Stimulated activated CD8-positive, alpha-beta memory T cell treated with anti-CD3 and anti-CD28 coated beads, Interleukin-15, amount 100 ng/mL, for 4 hours (primary cell): ENCODE measurements at places on chromosomes 16 and 17.
A peak's percentile ranks its signal among the peaks of the same experiment; 100 is the strongest.

DNA sequence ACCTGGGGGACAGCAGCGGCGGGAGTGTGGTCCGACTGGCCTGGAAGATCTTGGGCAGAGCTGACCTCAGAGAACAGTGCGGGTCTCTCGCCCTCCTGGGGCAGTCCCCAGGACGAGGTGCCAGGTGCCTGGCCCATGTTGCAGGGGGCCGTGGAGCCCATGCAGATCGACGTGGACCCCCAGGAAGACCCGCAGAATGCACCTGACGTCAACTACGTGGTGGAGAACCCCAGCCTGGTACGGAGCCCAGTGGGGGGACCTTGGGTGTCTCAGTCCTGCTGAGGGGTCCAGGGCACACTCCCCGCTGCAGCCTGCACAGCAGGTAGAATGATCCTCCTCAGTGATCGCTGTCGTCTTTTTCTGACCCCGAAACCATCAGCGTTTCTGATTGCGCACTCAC, 1.4 kb downstream of the GPS1 start:
- DNase-seq = no peak

DNA sequence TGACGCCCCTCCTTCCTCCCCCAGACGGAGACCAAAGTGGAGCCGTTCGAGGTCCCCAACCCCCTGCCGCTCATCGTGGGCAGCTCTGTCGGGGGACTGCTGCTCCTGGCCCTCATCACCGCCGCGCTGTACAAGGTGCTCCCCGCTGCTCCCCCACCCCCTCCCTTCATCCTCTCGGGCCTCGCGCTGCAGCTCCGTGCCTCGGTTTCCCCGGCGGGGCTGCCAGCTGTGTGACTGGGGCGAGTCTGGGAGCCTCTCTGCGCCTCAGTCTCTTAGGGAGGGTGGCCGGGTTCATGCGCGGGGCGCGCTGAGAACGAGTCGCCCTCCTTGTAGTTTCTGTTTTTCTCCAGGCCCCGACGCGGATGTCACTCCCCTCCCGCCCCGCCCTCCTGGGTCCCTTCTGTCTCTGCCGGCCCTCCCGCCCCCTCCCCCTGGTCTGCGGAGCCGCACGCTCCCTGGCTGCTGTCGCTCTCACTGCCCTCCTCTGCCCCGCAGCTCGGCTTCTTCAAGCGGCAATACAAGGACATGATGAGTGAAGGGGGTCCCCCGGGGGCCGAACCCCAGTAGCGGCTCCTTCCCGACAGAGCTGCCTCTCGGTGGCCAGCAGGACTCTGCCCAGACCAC, 23.7 kb upstream of the ITGAX start:
- DNase-seq = no peak

GRCh38 chr16:57852189-57852588, 49.9 kb upstream of the KIFC3 start:
- DNase-seq = no peak

DNA sequence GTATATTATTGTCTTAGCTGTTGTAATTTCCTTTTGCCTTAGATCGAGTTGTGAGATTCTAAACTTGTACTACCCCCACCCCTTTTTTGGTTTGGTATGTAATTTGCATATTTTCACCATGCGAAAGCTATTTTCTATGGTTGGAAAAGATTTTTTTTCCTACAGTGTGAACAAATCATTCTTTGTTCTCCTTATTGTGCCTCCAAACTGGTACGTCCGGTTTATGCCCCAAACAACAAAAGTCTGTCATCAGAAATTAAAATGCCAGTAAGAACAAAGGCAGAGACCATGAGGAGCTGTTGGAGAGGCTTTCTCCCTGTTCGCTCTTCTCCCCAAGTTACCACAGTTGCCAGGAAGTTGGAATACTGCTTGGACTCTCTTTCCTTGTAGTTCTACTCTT, 66.1 kb downstream of the BCAS3 start:
- DNase-seq = no peak

- DNase-seq = peak; percentile 51
Observed at GRCh38 chr17:6753006-6753445, 2.8 kb upstream of the XAF1 start.

DNA sequence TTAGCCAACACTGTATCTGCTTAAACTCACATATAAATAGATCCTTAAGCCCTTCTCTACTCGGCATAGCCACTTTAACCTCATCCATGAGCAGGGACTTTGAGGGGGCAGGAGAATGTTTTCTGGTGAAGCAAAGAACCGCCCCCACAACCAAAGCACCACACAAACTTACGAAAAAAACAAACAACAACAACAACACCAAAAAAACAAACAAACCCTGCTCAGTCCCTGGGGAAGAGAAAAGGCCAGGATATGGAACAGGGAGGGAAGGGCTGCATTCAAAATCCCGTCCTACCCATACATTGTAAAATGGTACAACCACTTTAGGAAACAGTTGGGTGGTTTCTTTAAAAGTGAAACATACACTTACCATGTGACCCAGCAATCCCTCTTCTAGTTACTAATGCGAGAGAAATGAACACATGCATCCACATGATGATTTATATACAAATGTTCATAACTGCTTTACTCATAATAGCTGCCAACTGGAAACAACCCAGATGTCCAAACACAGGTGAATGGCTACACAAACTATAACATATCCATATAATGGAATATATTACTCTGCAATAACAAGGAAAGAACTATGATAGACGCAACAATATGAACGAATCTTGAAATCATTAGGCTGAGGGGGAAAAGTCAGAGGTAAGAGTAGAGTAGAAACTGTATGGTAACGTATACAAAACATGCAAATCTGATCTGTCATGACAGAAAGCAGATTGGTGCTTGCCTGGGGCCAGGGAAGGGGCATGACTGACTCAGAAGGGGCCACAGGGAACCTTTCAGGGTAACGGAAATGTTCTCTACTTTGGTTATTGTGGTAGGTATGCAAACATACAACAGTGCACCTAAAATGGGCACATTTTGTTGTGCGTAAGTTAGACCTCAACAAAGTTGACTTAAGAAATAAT, 37.7 kb upstream of the TOB1 start:
- no peak for DNase-seq

GRCh38 chr16:84665359-84665758, 17.0 kb downstream of the KLHL36 start:
- no peak for DNase-seq

DNA sequence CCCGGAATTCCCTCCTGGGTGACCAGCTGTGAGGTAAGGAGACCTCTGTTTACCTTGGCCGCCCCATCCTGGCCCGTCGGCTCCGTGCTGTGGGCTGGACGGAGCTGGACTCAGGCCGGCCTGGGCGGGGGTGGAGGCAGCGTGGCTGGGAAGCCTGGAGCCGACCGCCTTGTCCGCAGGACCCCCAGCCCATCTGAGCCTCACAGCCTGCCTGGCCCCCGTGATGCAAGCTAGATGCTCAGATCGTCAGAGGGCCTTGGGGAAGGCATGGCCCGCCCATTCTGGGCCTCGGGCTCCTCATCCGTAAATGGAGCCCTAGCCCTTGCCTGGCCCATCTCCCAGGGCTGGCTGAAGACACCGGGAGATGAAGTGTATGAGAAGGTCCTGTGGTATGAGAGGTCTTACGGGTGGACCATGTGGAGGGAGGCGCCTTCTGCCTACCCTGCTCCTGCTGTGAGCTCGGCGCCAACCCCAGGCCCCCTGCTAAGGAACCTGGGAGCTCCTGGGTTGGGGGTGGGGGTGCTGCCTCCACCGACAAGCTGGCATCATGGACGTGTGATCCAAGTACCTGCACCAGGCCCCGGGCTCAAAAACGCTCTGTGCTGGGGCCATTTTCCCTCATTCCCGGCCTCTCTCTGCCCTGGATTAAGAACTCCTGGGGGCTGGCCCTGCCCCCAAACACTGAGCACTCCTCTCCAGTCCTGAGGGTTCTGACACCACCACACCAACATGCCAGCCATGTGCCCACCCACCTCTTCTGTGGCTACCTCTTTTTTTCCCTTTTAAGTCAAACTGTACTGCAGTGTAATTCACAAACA, 5.4 kb upstream of the P2RX1 start:
- no peak for DNase-seq

DNA sequence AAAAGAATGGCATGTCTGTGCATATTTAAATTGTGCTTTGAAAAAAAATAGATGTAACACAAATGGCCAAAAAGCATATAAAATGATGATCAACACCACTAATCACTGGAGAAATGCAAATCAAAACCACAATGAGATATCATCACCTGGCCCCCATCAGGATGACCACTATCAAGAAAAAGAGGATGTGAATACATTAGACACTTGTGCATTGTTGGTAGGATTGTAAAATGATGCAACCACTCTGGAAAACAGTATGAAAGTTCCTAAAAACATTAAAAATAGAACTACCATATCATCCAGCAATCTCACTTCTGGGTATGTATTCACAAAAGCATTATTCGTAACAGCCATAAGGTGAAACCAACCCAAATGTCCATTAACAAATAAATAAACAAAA, 91.5 kb downstream of the SPAG9 start:
- no peak for DNase-seq

DNA sequence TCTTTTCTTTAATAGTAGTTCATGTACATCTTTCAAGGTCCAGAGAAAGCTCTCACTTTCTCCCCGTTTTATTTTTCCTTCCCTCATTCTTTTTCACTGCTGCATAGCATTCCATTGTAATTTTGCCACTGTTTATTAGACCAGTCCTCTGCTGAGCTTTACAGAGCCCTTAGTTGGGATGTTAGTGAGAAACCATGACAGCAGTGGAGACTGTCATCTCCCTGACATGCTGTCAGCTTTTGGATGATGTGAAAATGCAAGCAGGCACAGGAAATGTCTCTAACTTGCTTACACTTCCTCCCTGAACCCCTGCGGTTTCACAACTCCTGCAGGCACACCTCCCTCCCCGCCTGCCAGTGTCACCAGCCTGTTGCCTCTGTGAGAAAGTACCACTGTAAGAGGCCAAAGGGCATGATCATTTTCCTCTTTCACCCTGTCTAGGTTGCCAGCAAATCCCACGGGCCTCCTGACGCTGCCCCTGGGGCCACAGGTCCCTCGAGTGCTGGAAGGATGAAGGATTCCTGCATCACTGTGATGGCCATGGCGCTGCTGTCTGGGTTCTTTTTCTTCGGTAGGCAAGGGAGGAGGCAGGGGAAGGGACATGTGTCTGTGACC, at the start of gene ITGAL:
ITGAL (plus strand) TSS at position 415 of the 615 bp plus-strand sequence; CDS start at position 511, 96 bp downstream.
- DNase-seq = peak; percentile 80

GRCh38 chr16:86977076-86977676, 340.0 kb downstream of the C16orf95 start:
- no peak for DNase-seq

- no peak for DNase-seq
Observed at GRCh38 chr17:4980644-4981216, 6.7 kb downstream of the CAMTA2 start.

GRCh38 chr17:74080656-74081582, 122.6 kb upstream of the RPL38 start:
- no peak for DNase-seq

DNA sequence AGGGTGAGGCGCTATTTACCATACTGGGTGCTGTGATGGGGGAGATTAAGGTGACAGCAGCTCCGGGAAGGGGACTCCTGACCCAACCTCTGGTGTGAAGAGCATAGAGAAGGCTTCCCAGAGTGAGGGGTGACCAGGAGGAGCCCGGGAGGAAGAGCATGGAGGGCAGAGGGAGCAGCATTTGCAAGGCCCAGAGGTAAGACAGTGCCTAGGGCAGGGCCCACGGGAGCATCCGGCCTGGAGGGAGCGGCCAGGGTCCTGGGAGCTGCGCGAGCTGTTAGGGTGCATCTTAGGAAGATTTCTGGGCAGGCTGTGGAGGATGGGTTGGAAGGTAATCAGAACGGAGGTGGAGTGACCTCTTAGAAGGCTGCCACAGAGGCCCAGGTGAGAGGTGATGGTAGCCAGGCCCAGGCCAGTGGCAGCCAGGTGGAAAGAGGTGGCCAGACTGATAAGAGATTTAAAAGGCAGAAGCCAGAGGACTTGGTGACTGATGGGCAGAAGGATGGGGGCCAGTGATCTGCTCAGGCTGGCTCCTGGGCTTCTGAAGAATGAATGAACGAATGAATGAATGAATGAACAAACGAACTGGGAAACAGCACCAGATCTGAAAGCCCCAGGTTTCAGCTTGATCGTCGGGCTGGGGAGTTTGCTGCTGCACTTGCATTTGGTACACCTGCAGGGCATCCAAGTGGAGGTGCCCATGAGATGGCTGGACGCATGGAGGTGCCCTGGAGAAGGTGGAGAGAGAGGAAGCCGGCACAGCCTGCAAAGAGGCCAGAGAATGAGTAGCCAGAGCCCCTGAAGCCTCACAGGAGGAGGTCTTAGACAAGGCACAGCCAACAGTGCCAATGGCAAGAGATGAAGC, 13.0 kb upstream of the TMEM92 start:
- no peak for DNase-seq

- no peak for DNase-seq
Observed at GRCh38 chr16:69073181-69073702, 32.2 kb upstream of the HAS3 start.

DNA sequence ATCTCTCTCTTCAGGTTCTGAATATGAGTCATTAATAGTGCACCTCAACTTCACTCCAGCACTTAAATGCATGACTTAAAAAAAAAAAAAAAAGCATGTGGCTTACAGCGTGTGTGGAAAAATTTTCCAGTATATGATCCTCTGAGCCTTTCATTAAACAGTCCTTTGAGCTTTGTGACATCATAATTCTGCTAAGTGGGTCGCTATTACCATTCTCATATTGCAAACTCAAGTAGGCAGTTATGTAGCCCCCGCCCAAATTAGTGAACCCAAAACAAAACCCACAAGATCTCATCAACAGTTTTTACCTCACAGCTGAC, 672 bp downstream of the CMTR2 start:
- no peak for DNase-seq

- DNase-seq = no peak
Observed at GRCh38 chr16:83957296-83957855, 4.3 kb downstream of the OSGIN1 start.

DNA sequence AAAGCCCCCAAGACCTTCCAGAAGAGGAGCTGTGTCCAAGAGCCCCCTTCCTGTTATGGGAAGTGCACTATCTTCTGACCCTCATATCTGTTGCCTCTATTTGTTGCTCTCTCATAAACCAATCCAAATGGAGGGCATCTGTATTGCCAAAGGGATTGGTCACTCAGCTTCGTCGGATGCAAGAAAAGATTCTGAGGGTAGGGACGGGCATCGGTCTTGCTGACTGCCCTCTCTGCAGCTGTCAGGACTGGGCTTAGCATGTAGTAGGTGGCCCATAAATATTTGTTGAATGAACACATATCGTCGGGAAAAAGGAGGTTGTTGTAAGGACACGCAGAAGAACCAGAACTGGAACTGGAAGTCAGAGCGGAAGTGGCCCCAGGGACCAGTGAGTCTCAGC, 44.1 kb downstream of the CCDC42 start:
- no peak for DNase-seq

GRCh38 chr16:21263640-21264570, 14.2 kb downstream of the CRYM start:
- no peak for DNase-seq

DNA sequence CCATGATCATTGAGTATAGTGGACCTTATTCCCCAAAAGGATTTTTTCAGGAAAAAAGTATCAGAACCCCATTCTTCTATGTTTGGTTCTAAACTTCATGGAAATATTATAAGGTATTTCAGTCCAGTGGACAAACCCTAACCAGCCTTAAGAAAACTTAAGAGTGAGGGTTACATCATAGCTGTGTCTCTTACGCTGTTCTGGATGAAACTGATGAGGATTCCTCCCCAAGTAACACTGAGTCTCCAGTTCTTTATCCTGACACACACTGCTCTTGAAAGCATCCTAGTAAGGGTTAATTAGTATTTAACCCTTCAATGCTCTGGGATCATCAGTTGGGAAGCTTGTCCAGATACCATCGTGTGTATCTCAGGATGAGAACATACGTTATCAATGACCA, 5.0 kb downstream of the LYRM1 start:
- no peak for DNase-seq

- no peak for DNase-seq
Observed at GRCh38 chr17:77863814-77864161, 94.7 kb upstream of the TNRC6C start.
